ENCODE measurements at places on chromosomes 12 and 14.

DNA sequence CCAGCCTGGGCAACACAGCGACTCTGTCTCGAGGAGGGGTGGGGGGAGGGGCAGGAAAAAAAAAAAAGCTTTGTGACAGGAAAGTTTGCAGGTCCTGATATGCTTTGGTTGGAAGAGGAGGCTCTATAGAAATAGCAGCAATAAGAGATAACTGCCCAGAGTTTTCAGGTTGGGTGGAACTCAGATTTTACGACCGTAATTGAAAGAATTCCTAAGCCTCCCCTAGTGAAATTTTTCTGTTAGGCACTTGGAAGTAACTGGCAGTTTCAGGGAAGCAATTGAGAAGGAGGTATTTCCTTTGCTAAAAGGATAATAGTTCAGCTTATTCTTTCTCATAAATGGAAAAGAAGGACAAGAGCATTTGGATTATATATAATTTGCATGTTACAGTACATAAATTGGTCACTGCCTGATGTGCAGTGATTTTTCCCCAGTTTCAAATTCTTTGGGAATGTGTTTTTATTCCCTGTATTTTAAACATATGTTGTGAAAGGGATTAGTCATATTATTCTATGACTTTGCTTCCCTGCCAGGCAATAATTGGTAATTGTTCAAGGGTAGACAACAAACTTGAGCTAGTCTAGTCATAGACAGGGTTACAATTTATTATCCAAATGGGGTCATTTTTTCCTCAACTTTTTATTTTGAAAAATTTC, 452.8 kb downstream of the AEBP2 start:
- no peak for DNase-seq

DNA sequence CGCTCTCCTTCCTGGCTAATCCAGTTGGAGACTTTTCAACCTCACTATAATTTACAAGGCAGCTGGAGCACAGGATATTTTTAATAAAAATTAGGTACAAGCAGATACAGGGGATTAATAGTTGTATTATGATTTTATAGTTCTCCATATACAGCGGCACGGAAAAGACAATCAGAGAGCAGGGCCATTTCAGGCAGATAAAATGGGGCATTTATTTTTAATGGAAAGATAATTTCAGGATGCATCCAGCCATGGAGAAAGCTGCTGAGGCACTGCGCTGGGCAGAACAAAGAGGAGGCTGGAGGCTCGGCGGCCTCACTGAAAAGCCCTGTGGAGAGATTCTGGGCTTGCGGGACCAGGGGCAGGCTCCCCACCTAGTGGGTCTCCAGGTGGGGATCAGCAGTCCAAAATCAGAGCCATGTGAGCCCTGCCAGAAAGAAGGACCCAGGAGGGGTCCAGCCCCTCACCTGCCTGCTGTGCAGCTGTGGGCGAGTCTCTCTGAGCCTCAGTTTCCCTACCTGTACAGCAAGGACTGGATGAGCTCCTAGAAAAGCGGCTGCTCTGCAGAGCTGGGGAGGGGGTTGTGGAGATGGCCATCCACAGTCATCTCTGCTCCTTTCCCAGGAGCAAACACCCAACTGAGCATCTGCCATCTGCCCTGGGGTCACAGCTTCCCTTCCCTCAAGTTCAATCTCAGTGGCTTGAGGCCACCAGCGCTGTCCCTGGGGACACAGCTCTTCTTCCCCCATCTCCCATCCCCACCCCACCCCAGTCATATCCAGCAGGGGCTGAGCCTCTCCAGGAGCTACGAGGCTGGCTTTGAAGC, 23.9 kb upstream of the C14orf180 start:
- no peak for DNase-seq

DNA sequence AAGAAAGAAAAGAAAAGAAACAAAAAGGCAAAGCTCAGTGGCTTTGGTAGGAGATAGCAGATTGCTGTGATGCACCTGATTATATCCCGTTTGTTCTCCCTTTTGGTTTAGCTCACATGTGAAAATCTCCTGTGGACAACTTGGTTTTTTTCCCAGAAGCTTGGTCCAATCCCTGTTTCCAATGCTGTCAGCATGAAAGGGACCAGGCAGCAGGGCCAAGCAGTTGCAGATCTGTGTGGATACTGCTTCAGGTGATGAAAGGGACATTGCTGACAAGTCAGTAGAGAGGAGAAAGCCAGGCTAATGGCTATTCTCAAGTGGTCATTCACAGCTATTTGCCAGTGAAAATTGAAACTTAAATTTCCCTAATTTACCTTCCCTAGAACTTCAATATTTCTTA, 18.8 kb upstream of the SLCO1A2 start:
- no peak for DNase-seq

DNA sequence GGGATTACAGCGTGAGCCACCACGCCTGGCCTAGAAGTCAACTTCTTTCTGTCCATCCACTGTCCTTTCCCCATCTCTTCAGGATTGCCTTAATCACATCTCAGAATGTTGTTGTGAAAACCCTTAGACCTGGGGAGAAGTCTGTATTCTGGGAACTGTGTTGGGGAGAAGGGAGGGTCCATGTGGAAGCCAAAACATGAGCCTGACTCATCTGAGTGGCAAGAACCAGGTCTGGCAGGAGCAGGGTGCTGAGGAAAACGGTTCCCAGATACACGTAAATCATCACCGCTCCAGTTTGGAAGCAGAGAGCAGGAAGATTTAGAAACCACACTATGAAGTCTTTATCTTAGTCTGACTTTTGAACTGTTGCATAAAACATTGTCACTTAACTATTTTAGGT, 245.6 kb upstream of the RGS6 start:
- DNase-seq = no peak

GRCh38 chr14:22251090-22251489, 337.9 kb downstream of the DAD1 start:
- no peak for DNase-seq

GRCh38 chr14:89194376-89194775, 222.7 kb downstream of the FOXN3 start:
- no peak for DNase-seq

DNA sequence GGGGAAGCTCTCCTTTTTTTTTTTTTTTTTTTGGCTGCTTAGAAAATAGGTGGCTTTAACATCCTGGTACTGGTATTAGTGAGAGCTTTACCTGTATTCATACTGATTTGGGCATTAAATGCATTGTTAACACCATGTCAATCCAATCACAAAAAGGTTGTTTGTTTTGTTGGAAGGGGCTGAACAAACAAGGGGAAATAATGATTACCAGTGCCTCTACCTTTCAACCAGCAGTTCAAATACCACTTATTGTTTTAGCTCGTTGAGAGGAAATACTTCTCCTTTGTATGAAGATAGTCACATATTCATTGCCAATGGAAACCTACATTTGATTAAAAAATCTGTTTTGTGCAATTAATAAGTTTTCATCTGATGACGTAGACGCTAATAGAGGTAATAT, 72.9 kb downstream of the MIPOL1 start:
- no peak for DNase-seq

DNA sequence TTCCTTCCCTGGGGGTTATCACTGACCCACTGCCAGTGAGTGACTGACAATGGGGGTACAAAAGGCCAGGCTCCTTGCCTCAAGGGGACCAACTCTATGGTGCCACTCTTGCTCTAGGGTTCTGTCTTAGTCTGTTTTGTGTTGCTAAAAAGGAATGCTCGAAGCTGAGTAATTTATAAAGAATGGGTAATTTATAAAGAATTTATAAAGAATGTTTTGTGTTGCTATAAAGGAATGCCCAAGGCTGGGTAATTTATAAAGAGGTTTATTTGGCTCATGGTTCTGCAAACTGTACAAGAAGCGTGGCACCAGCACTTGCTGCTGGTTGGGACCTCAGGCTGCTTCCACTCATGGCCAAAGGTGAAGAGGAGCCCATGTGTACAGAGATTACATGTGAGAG, 15.8 kb upstream of the RASSF8 start:
- DNase-seq = no peak

DNA sequence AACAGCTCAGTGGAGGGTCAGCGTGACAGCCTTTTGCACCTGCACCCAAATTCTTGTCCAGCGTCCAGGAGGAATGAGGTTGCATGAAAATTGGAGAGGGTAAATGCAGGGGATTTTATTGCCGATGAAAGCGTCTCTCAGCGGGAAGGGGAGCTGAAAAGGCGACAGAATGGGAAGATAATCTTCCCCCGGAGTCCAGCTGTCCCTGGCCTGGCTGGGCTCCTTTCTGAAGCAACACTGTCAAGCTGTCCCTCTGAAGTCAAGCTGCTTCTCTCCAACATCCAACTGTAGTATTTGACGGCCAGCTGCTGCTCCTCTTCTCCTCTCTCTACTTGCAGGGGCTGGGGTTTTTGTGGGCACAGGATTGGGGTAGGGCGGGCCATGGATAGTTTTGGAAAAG, 32.7 kb downstream of the NOPCHAP1 start:
- no peak for DNase-seq

- no peak for DNase-seq
Observed at GRCh38 chr14:31992011-31992447, 85.1 kb upstream of the ARHGAP5 start.

DNA sequence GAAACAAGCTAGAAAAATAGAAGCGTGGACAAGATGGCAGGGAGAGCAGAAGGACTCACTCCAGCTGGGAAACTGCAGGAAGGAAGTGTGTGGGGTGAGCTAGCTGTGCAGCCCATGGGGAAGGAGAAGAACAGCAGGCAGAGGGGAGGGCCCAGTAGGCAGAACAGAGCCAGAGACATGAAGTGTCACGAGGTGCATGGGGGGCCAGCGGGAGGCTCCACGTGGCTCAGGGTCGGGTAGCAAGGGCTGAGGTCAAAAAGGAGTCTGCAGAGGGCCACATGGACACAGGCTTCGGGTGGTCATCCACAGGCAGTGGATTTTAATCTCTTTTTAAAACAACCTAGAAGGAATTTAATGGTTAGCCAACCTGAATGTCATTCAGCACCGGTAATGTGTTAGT, 669.0 kb downstream of the BCL11B start:
- no peak for DNase-seq

DNA sequence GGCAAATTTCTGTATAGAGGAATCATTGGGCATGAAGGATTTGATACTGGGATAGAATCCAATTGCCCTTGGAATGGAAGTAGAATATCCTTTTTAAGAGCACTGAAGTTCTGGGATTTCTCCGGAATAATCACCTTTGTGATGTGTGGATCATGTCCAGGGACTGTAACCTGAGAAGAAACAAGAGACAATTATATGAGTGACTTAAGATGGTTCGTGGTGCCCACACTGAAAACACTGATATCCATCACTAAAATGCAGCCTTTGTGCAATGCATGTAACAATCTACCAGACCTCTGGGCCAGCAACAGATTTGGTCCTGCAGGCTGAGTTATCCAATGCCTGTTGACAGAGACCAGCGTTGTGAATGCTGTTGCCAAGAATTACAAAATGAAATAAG, 48.5 kb downstream of the MDM2 start:
- no peak for DNase-seq

DNA sequence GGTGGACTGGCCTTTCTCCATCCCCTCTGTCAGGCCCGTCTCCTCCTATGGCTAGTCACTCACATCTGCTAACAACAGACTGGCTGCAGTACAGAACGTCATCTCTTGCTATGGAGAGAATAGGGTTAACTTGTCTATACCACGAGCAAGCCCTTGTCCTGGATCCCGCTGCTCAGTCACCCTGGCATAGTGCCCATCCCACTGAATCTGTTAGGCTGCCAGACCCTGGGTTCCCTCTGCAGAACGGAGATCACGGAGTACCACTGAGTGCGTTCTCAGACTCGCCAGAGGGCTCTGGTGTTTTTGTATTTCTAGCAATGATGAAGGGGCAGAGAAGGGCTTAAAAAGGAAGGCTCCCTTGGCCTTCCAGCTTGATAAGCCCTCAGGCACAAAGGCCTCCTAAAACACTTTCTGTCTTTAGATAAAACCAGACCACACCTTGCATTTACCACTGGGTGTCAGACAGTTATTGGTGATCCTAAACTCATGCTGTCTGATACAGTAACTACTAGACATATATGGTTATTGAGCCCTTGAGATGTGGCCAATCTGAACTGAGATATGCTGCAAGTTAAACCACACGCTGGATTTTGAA, 6.3 kb upstream of the NRIP2 start:
- no peak for DNase-seq

GRCh38 chr14:28763751-28764256, 2.8 kb upstream of the FOXG1 start:
- no peak for DNase-seq

DNA sequence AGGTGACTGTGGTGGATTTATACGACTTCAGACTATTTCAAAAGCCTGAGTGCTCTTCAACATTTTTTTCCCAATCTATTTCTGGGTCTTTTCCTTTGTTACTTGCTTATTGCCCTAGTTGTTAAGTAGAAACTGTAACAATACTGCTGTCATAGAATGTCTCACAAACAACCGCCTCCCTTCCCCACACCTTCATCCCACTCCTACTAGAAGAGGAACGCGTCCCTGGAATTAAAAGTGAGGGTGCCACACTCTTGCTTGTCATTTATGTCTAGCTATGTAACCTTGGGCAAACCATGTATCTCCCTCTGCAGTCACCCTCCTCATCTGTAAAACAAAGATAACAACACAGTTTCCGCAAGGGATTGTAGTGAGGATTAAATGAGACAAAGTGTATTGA, 8.6 kb downstream of the BRAP start:
- no peak for DNase-seq

- DNase-seq = no peak
Observed at GRCh38 chr12:45050751-45051571, at the start of gene DBX2. DBX2 (minus strand) TSS chr12:45051099; CDS start chr12:45050927, 172 bp downstream.

DNA sequence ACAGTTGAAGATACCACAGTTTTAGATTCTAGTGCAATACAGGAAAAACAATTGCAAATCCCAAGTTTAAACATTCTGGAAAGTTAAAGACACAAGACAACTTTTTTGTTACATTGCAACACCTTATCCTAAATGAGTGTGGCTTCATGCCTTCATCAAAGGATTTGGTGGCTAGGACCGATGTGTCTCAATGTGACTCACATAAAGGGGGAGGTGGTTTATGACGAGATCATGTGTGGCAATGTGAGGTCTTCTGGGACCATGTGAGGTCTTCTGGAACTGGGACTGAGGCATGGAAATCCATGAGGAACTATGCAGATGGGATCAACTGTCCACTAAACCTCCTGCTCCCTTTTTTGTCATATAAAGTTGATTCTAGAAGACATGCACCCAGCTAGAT, 166.2 kb downstream of the PAX9 start:
- no peak for DNase-seq

- no peak for DNase-seq
Observed at GRCh38 chr12:82852529-82852928, 165.8 kb downstream of the TMTC2 start.

DNA sequence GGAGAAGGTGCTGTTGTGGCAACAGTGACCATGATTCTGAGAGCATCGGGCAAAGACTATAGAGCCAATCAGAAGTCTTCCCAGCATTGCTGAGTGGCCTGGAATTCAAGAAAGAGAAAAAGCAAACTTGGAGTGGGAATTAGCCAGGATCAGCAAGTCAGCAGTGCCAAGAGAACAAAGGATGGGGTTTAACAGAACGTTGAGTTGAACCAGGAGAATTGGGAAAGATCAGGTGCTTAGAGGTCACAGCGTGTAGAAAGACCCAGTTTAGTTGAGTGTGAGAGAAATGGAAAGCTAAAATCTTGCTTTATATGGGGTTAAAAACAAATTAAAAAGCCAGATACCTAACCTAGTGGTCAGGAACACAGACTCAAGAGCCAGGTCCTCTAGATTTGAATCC, 90.5 kb upstream of the DNM1L start:
- DNase-seq = no peak

All from stimulated activated CD4-positive, alpha-beta T cell treated with anti-CD3 and anti-CD28 coated beads, Interleukin-12 subunit alpha, Interleukin-12 subunit beta, amount 100 ng/mL, for 24 hours (primary cell).